ENCODE measurements at places on chromosomes 1 and 21.

- no peak overlapping the region for H3K4me3 ChIP-seq
- H3K27me3 ChIP-seq: peaks cover 16% of the 10 kb centered on the region
- no peak for DNase-seq
- H3K4me1 ChIP-seq: no peaks in the 10 kb centered on the region
- H3K36me3 ChIP-seq: no peaks in the 10 kb centered on the region
Measured at GRCh38 chr1:110170766-110171733, 20.8 kb downstream of the SLC6A17 start.

GRCh38 chr1:24540051-24540905 lies 15.6 kb upstream of the NCMAP start:
- peak overlapping the region; percentile 45 for H3K4me3 ChIP-seq
- no peaks in the 10 kb centered on the region for H3K27me3 ChIP-seq
- H3K4me1 ChIP-seq: peaks cover 58% of the 10 kb centered on the region
- H3K36me3 ChIP-seq: peaks cover 1% of the 10 kb centered on the region
- H3K27ac ChIP-seq: peak overlapping the region; percentile 76
- DNase-seq: no peak

DNA sequence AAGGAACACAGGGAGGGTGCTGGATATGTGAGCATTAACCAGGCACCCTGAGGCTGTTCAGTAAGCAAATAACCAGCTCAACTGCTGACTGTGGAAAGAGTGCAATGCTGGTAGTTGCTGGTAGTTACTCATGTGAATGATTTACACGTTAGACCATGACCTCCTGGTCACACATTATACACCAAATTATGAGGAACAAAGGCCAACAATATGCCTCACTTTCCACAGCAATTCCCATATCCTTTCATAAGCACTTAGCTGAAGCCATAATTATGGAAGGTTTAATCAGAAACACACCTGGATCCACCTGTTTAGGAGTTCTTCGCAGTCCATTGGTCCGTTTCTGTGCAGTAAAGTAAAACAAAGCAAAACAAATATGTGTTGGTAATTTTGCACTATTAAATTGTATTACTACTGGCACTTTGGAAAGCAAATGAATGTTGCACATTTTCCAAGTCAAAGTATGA lies 281.8 kb downstream of the VAV3 start:
- no peak overlapping the region for H3K27ac ChIP-seq
- no peak for DNase-seq
- no peaks in the 10 kb centered on the region for H3K27me3 ChIP-seq
- H3K4me3 ChIP-seq: no peak overlapping the region
- no peaks in the 10 kb centered on the region for H3K4me1 ChIP-seq

DNA sequence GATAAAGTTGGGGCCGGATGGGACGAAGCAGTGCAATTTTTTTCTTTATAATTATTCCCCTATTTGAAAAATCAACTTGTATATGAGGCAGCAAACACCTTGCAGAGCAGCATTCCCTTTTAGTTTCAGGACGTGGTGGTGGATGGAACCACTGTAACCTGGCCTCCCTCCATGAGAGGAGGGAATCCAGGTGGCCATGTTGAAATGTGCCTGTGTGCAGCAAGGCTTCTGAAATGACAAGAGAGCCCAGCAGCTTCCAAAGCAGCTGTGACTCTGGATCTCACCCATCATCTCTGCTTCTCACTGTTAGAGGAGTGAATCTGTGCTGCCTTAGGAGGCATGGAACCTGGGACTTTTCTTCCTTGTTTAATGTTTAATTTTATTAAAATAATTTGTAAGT lies 42.3 kb downstream of the NFIA start:
- H3K36me3 ChIP-seq: no peaks in the 10 kb centered on the region
- H3K4me3 ChIP-seq: no peak overlapping the region
- H3K27me3 ChIP-seq: no peaks in the 10 kb centered on the region
- no peak for DNase-seq
- no peaks in the 10 kb centered on the region for H3K4me1 ChIP-seq
- no peak overlapping the region for H3K27ac ChIP-seq

DNA sequence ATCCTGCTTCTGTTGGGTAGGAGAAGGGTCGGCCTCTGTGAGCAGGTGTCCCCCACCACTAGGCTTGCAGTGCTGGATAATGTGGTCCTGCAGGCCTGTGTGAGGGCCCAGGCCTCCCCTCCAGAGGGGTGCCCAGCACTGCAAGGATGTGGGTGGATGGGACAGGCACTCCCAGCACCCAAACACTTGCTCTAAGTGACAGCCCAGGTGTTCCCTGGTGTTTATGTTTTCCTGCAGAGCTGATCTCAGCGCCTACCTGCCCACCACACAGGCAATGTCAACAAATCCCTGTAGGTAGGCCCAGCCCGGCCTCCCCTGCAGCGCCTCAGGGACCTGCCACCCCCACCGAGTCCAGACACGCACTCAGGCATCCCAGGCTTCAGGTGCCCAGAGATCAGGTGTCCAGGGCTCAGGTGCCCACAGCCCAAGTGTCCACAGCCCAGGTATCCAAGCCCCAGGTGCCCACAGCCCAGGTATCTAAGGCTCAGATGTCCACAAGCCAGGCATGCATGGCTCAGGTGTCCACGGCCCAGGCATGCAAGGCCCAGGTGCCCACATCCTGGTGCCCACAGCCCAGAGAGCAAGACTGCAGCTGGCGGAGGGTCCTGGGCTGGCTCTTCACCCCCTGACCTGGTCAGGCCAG lies 59.2 kb downstream of the WNT9A start:
- peak; percentile 15 for DNase-seq
- H3K27me3 ChIP-seq: no peaks in the 10 kb centered on the region
- H3K4me3 ChIP-seq: no peak overlapping the region

DNA sequence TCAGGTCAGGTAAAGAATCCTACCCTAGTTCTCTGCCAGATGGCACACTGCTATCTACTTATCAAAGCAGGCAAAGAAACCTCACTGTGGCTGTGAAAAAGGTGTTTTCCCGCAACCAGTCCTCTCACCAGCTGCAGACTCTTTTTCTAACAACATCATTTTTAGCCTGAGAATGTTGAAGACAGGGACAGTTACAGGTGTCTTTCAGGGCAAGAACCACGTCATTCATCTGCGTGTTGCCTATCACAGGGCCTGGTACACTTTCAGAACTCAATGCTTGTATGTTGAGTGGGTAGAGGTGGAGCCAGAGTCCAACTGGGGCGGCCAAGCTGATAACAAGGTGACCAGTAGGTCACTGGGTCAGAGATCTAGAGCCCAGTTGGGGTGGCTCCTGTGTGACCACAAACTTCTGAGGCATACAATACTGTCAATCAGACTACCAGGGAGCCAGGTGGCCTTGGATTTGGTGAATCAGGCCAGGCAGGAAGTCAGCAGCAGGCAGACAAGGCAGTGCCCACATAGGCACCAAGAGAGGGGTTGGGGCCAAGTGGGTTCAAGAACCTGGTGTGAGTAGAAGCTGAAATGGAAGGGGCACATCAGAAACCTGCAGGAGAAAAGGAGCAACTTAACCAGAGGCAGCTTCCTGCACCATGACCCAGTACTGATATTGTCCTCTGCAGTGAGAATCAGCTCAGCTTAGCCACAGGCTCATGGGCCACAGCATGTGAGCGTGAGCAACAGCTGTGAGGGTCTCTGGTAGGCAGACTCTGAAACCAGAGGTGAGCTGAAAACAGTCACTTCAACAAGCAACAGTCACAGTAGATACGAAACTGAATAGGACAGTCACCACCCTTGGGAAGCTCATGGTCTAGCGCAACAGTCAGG lies 123.6 kb downstream of the DTL start:
- H3K27me3 ChIP-seq: no peaks in the 10 kb centered on the region
- H3K27ac ChIP-seq: no peak overlapping the region
- no peaks in the 10 kb centered on the region for H3K36me3 ChIP-seq
- DNase-seq: no peak
